ENCODE measurements at places on chromosomes 3 and 15.

- DNase-seq = no peak
Measured at GRCh38 chr3:111603679-111604078, 8.5 kb upstream of the ZBED2 start.

- peak; percentile 99 for DNase-seq
Measured at GRCh38 chr3:172140499-172141391, 101.4 kb downstream of the FNDC3B start.

DNA sequence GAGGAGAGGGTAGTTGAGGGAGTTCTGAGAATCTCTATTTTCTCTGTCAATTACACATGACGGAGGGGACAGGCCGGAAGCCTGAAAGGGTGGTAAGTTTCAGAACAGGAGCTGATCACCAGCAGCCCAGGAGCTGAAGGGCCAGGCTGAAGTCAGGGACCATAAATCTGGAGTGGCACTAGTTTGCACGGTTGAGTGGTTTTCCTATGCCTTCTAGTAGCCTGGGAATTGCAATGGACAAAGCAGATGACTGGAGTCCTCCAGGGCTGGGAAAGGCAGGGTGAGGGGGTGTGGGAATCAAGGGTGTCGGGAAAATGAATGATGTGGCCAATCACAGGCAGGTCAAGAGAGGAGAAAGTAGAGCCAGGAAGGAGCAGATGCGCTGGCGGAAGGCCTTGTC, 72.5 kb downstream of the MAGEF1 start:
- DNase-seq = no peak

DNA sequence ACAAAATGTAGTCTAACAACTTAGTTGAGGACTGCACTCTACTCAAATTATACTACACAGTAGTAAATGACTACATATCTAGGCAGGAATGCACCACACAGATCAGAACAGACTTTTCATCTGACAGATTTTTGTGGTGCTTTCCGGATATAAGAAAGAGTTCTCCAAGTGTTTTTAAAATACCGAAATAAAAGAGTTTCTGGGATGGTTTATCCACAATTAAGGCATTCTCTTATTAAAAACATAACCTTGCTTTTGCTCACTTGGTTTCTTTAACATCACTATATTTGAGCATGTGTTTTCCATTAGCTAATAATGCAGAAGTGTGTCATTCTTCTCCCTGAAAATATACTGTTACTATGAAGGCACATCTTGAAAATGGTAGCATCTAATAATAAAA, 132.9 kb downstream of the MAGI1 start:
- no peak for DNase-seq

DNA sequence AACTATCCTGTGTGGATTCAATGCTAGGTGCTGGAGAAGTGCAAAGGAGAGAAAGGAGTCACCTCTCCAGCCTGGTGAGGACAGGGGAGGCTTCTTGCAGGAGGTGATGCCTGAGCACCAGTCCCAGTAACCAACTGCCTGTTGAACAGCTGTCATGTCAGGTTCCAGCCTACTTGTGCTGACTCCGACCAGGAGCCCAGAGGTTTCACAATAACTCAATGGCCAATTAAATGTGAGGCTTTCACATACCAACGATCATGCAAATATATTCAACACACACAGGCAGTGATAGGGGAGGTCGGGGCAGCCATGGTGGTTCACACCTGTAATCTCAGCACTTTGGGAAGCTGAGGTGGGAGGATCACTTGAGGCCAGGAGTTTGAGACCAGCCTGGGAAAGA, 7.7 kb downstream of the SORD start:
- DNase-seq = no peak

GRCh38 chr3:183692436-183692835, 5.2 kb upstream of the YEATS2 start:
- DNase-seq = no peak

DNA sequence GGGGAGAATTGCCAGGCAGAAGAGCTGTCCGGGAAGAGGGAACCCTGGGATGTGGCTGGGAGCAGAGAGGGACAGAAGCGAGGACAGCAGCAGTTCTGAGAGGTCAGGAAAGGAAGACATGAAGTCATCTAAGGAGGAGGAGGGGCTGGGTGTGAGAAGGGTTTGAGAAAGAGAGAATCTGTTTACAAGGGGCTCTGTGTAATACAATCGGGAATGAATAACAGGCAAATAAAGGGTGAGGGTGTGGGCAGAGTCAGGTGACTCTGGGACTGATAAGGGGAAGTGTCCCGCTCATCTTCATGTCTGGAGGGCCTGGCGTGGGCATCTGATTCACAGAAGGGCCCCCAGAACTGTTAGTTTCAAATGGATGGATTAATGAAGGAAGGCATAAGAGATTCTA, 191.3 kb downstream of the XXYLT1 start:
- peak; percentile 43 for DNase-seq

- no peak for DNase-seq
Measured at GRCh38 chr15:84151205-84151931, 84.2 kb upstream of the GOLGA6L4 start.

- no peak for DNase-seq
Measured at GRCh38 chr3:46484911-46485778, 12.6 kb upstream of the RTP3 start.

DNA sequence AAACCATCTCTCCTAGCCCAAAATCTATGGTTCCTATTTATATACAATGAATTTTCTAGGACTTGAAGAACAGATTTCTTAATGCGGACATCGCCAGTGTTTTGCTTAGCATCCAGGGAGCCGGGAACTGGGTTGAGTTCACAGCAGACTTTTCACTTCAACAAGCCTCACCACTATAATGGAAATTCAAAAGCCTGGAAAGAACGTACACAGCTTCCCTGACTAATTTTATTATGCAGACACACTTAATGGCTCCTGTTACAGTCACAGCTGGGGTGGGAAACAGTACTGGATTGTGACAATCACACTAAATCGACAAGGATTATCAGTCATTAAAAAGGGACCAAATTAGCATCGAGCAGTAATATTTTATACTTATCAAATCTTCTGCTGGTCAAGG, 129.2 kb upstream of the BNIP2 start:
- no peak for DNase-seq

DNA sequence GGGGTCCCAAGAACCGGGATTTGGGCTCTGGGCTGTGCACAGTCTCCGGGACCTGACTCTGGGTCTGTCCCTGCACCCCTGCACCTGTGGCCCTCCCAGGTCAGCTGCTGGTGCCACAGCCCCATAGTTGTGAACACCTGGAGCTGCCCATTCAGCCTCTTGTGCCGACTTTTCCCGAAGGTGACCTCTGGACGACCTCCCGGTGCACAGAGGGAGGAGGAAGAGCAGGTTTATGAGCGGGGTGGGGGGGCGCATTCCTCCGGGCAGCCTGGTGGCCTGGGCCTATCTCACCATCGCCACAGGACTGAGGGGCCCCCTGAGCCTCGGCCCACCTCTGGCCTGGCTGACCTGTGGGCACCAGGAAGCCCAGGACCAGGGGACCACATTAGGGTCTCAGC, 45.3 kb downstream of the DNAJB8 start:
- no peak for DNase-seq

GRCh38 chr15:68962465-68962864, 32.1 kb downstream of the SPESP1 start:
- DNase-seq = no peak

GRCh38 chr15:38652998-38653397, 88.4 kb upstream of the RASGRP1 start:
- DNase-seq = no peak

DNA sequence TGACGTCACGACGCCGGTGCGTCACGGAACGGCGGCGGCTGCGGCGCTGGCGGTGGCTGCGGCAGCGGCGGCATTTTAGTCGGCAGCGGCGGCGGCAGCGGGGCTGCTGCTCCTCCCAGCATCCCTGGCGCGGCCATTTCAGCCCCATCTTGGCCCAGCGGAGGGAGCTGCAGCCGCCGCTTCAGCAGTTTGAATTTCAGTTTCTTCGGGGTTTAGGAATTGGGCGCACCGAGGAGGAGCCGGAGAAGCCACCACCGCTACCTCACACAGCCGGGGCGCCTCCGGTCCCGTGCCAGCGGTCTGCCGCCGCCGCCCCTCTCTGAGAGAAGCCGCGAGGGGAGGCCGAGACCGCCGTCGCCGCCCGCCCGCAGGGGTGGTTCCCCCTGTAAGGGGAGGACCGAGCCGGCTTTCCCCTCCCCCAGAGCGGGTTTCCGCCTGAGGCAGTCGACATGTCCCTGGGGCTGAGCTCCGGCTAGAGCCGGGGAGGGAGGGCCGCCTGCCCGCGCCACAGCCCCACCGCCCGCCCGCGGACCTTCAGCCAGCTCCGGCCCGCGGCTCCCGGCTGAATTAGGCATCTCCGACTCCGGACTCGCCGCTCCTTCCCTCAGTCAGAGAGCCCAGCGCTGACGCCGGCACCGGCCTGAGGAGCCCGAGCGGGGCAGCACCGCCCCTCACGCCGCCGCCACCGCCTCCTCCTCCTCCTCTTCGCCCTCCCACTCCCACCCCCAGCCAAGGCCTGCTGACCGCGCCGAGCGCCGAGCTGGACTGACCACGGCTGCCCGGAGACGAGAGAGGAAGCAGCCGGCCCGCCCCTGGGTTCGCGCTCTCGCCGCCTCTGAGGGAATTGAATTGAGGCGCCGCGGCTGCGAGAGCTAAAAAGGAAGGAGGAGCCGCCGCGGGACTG, at the start of gene TSC22D2:
Gene TSC22D2 (plus strand): TSS at position 78 of the 904 bp plus-strand sequence. CDS start 1,053 bp downstream, outside the sequence.
- peak; percentile 95 for DNase-seq

DNA sequence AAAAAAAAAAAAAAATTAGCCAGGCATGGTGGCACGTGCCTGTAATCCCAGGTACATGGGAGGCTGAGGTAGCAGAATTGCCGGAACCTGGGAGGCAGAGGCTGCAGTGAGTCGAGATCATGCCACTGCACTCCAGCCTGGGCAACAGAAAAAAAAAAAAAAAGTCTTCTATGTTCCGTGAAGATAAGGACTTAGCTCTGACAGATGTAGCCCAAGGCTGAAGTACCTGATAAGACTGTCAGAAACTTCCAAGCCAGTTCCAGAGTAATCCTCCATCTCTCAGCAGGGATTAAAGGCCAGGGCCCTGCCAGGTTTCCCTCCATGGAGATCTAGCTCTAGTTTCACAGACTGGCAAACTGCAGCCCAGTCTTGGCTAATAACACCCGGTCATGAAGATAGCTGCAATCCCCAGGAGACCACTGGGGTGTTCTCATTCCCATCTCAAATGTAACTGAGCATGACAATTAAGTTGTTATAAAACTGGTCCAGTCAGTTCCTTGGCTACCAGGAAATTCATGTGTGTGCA, 8.5 kb downstream of the CDCP1 start:
- peak; percentile 64 for DNase-seq

- DNase-seq = no peak
Measured at GRCh38 chr3:131819381-131820055, 215.3 kb downstream of the CPNE4 start.

DNA sequence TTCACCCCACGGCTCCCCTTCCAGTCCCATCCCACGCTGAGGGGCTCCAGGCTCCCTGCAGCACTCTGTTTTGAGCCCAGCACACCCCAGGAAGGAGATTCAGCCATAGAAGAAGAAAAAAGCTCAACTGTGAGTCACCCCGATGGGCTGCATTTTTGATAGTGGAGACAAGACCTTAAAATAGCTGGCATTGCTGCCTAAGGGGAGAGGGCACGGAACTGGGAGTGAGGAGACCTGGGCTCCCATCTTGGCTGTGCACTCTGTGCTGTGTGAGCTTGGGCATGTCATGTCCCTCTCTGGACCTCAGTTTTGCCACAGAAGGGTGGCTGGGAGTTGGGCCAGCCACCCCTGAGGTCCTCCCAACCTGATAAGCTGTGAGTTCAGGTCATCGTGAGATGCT, 57.2 kb upstream of the SMAD6 start:
- DNase-seq = no peak

DNA sequence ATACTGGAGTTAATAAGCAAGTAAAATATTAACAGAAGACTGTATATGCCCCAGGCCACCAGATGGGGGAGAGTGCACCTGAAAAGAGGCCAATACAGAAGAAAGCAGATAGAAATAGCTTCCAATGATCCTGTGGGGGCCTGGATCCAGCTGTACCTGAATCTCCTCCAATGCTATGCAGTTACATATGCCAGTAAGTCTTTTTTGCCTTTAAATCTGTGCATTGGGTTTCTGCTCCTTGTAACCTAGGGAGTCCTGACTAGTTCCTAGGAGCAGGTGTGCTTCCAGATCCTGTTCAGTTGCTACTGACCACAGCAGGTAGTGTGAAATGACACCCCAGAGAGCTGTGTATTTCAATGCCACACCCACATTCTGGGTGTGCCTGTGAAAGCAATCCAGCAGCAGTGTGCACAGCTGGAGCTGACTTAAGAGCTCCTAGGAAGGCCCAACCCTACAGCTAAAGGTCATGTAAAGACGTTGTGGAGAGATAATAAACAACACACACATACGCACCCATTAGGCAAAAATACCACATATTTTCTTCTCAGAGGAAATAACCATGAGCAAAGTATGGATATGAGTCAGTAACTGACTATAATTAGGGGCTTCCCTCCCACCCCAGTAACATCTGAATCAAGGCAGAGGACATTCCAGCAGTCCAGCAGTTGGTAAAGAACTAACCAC, 62.2 kb upstream of the AKAP13 start:
- peak; percentile 99 for DNase-seq

Data from fibroblast of villous mesenchyme (primary cell).